ENCODE measurements at places on chromosomes 7 and 10.

DNA sequence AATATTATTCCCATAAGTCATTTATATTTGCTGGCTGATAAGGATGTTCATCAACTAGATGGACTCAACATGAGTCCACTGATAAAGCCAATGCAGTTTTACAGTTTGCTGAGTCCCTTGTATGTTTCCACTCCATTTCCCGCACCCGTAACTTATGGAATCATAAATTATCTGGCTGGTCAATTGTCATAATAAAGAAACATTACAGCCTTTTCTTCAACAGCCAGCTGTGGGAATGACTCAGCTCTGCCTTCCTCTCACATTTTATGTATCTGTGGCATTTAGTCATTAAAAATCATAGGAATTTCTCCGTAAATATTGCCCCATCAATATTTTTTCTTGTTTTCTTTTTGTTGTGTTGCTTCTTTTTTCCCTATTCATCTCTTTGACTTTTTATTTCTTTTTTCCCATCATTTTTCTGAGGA lies 22.3 kb upstream of the TMEM26 start:
- no peak for DNase-seq

DNA sequence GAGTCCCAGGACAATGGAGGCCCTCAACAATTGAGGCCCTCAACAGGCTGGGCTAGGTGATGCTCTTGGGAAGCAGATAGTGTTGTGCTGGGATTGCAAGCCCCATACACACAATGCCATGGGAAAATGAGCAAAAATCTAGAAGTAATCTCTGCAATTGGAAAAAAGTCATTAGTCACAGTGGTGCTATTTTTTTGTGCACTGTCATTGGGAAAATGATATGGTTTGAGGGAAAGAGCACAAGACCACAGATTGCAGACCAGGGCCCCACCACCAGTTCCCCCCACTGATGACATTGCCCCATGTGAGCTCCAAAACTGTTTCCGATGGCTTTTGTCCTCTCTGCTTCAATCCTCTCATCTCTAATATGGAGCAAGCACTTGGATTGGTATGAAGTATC lies 1.9 kb downstream of the KCTD7 start:
- no peak for DNase-seq

DNA sequence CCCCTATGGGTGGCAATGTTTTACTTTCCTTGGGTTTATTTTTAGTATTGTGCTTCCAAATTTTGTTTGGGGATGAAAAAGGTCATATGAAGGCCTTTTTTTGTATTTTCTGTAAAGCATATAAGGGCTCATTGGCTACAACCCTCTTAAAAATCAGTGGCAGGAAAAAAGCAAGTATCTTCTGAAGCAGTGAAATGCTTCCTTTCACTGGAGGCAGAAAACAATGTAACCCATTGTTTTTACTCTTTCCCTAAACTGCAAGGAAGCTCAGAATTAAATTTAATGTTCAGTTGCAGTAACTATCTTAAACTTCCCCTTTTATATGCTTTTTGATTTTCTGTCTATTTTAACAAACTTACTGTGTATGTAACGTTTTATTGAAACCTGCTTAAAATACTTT lies 148.7 kb upstream of the LYZL1 start:
- no peak for DNase-seq

- no peak for DNase-seq
These were observed 79.3 kb upstream of the AGBL3 start for GRCh38 chr7:134907000-134907399.

DNA sequence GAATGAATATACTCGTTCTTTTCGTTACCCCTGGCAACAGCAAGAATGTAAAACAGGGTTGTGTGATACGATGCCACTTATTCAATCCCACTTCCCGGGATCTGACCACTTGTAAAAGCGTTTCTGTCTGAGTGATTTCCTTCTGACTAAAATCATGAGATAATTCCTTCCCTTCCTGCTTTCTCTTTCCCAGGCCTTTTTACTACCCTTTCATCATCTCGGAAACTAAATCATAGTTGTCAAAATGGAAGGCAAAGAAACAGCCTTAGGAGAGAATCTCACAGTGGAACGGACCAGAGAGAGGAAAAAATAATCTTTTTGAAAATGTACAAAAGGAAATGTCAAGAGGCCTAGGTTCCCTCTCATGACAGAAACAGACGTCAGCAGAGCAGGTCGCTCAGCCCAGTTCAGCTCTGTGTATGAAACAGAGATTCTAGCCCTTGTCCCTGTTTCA lies 29.8 kb downstream of the DIP2C start:
- DNase-seq = no peak

GRCh38 chr7:154581251-154581890 lies 421.6 kb downstream of the PAXIP1 start:
- no peak for DNase-seq

All from CD4-positive, alpha-beta T cell treated with Interleukin-6 at 100 ng/mL for 8 hours (primary cell).